ENCODE measurements at places on chromosomes 6 and 20. TPM values are rescaled to one million over a fixed set of nuclear protein-coding genes. Genes with fewer than 3 reads are reported as not detected.

GHRH gene
- total RNA-seq, result not detected

TMEM244 gene
- total RNA-seq, result 4.2 TPM

TBX18 gene
- total RNA-seq, result 33.5 TPM

GRCh38 chr6:158996856-158997255 is 3.1 kb downstream of the RSPH3 start:
- DNase-seq, result no peak

DNA sequence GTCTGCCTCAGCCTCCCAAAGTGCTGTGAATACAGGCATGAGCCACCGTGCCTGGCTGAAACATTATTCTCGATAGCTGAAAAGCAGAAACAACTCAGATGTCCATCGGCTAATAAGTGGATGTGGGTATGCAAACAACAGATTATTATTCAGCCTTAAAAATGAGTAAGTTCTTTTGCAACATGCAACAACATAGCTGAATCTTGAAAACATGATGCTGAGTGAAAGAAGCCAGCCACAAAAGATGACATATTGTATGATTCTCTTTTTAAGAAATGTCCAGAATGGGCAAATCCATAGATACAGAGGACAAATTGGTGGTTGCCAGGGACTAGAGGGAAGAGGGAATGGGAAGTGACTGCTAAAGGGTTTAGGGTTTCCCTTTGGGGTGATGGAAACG is 61.7 kb downstream of the RIOK1 start:
- DNase-seq, result no peak

DNA sequence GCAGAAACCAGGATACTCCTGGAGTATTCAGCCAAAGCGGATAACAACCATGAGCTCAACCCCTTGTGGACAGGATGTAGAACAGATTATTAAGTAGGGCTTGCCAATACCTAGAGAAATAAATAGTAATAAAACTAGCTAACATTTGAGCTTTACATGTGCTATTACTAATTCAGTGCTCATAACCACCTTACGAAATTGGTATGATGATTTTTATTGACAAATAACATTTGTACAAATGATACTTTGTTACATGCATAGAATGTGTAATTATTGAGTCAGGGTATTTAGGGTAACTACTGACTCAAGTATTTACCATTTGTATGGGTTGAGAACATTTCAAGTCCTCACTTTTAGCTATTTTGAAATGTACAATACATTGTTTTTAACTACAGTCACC is 287.9 kb downstream of the CDC5L start:
- no peak for DNase-seq

DNA sequence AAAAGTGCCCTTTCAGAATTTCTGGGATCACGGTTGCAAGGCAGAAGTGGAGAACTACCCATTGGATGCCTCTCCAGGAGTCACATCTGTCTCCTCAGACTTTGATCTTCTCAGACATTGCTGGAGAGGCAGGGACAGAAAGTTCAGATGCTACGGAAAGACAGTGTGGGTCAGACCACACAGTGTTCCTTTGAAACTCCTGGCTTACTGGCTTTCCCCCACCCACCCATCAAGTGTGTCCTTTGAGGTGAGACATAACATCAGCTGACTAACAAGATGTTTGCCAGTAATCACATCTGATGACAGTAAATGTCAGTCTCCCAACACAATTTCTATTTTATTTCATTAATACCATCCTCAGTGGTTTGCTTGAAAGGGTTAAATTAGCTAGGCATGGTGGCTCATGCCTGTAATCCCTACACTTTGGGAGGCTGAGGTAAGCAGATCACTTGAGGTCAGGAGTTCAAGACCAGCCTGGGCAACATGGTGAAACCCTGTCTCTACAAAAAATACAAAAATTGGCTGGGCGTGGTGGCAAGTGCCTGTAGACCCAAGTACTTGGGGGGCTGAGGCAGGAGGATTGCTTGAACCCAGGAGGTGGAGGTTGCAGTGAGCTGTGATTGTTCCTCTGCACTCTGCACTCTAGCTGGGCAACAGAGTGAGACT is 67.2 kb upstream of the SNX9 start:
- no peak for DNase-seq

Measured in skin of body (tissue), 3 donors.